Gastrocnemius medialis (tissue), 4 donors: ENCODE measurements at places on chromosomes 1 and 21. TPM values are rescaled to one million over a fixed set of nuclear protein-coding genes. Genes with fewer than 3 reads are reported as not detected.

DNA sequence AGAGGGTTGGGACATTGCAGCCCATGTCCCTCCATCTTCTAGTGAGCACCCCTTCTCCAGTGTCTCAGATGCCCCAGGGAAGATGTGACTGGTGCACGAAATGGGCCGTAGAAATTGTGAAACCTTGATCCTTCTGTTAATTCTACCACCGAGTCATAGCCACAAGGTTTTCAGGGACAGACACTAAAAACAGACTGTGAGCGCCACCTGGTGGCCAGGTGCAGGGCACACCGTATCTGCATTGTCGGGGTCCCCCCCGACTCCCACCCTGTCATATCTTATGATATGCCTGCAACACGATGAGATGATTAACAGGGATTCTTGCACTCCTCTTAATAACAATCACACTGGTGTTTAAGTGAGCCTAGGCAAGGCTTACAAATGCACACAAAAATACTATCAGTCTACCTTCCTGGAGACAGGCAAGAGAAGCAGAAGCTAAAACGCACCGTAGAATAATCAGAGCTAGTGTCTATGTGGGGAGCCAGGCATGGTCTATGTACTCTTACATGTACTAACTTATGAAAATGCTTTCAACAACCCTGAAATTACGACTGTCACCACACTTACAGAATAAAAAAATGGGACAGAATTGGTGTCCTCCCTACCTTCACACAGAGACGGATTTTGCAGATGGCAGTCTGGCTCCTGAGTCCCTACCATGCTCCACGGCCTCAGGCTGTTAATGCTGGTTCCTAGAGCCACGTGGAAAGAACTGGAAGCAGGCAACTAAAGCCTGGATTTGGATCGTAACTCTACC lies 57.9 kb downstream of the FHAD1 start:
- H3K27ac ChIP-seq, result no peak overlapping the region
- H3K4me3 ChIP-seq, result no peak overlapping the region
- H3K27me3 ChIP-seq, result no peaks in the 10 kb centered on the region
- DNase-seq, result no peak
- no peaks in the 10 kb centered on the region for H3K36me3 ChIP-seq

DNA sequence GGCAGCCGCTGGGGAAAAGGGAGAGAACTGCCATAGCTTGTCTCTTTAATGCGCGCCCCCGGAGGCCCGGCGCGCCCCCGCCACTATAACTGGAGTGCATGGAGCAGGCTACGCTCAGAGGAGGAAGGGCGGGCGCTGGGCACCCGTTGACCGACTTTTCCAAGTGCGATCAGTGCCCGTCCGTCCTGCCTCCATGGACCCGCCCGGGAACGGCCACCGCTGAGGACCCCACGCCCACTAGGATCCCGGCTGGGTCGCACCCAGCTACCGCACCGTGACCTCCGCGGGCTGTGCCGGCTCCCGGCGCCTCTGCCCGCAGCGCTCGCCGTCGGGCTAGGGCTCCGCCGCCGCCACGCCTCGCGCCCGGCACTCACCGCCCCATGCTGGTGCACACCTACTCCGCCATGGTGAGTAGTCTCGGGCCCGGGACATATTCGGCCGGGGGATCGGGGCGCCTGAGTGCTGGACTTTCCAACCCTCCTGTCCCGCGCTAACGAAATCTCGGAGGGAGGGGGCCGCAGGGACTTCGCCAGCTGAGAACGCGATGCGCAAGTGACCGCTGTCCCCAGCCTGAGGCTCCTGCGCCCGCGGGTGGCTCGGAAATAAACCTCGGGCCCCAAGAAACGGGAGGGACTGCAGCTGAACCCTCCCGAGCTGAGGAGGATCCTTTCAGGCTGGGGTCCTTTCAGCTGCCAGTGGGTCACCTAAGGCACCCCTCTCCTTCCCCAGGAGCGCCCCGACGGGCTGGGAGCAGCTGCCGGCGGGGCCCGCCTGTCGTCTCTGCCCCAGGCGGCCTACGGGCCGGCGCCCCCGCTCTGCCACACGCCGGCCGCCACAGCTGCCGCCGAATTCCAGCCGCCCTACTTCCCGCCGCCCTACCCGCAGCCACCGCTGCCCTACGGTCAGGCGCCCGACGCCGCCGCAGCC lies at the start of gene TFAP2E:
TSS of gene TFAP2E (plus strand) at position 117 of the 927 bp plus-strand sequence. CDS start at position 381, 264 bp downstream.
- peaks cover 74% of the 10 kb centered on the region for H3K27me3 ChIP-seq
- peaks cover 8% of the 10 kb centered on the region for H3K4me1 ChIP-seq
- H3K36me3 ChIP-seq, result no peaks in the 10 kb centered on the region
- DNase-seq, result peak; percentile 6
- peak within 1 kb of the TSS; percentile 34 for H3K4me3 ChIP-seq

Gene ARHGEF16
- 0.20 TPM for total RNA-seq

DNA sequence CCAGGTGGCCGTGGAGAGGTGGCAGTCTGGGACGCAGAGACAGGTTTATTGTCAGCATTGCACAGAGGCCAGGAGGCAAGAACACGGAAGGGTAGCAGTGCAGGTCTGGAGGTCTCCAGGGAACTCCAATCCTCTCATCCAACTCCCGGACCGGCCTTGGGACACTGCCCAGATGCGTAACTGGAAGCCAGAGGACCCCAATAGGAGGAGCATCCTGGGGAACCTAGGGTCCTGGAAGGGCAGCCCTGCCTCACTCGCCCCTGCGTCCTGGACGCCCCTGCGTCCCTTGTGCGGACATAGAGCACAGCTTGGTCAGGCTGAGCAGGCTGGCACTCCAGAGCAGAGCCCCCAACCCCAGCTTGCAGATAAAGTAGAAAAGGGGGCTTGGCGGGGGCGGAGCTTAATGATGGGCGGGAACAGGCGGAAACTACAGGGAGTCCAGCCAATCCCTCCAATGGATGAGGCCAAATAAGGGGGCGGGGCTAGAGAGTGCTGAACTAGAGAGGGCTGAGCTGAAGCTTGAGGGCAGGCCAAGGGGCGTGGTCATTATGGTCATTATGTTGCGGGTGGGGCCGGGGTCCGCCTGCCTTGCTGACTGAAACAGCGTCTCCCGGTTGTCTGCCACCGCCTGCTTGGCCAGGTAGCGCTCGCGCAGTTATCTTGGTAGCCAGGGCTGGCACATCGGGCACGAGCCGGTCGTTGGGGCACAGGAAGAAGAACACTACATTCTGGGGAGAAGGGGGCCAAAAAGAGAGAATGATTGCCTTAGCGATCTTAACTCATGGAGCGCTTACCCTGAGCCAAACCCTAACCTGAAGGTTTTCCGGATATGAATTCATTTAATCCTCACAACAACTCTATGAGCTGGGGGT lies 3.7 kb upstream of the ARHGEF19 start:
- peaks cover 16% of the 10 kb centered on the region for H3K4me1 ChIP-seq
- H3K36me3 ChIP-seq, result no peaks in the 10 kb centered on the region
- peak overlapping the region; percentile 61 for H3K4me3 ChIP-seq
- peaks cover 2% of the 10 kb centered on the region for H3K27me3 ChIP-seq
- H3K27ac ChIP-seq, result peak overlapping the region; percentile 60

Gene TRIM67
- total RNA-seq, result not detected

DNA sequence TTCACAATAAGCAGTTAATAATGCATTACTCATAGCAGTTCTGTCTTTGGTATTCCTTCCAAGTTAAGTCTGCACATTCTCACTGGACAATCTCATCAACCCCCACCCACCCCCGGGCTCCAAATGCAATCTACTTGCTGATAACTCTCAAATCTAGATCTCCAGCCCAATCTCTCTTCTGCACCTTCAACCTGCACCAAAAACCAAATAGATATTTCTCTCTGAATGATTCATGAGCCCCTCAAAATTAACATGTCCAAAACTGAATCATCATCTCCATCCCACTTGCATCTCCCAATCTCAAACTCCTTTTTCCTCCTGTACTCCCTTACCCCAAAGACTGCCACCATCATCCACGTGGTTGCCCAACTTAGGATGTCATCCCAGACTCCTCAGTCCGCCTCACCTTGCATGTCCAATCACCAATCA lies 2.7 kb downstream of the DOCK7 start:
- no peak overlapping the region for H3K4me3 ChIP-seq
- no peak for DNase-seq
- no peaks in the 10 kb centered on the region for H3K27me3 ChIP-seq
- peaks cover 15% of the 10 kb centered on the region for H3K4me1 ChIP-seq
- no peaks in the 10 kb centered on the region for H3K36me3 ChIP-seq

Gene RPS6KA1
- total RNA-seq, result 1.5 TPM

Gene FNDC5
- total RNA-seq, result 127 TPM

Gene GRIK3
- 0.22 TPM for total RNA-seq

Gene AQP10
- total RNA-seq, result not detected

GRCh38 chr1:230821346-230821745 lies 47.0 kb downstream of the C1orf198 start:
- no peak overlapping the region for H3K4me3 ChIP-seq
- no peak overlapping the region for H3K27ac ChIP-seq
- no peak for DNase-seq
- H3K4me1 ChIP-seq, result peaks cover 40% of the 10 kb centered on the region
- no peaks in the 10 kb centered on the region for H3K36me3 ChIP-seq

Gene PDE9A
- total RNA-seq, result 1.4 TPM

GRCh38 chr1:96416111-96416595 lies 305.4 kb upstream of the PTBP2 start:
- H3K4me1 ChIP-seq, result peaks cover 8% of the 10 kb centered on the region
- peak; percentile 46 for DNase-seq
- no peaks in the 10 kb centered on the region for H3K27me3 ChIP-seq

GRCh38 chr1:17514776-17515175 lies 24.7 kb upstream of the ARHGEF10L start:
- H3K4me3 ChIP-seq, result no peak overlapping the region
- H3K27ac ChIP-seq, result no peak overlapping the region
- H3K4me1 ChIP-seq, result peaks cover 6% of the 10 kb centered on the region
- no peaks in the 10 kb centered on the region for H3K36me3 ChIP-seq
- no peak for DNase-seq

GRCh38 chr1:183719289-183719688 lies 66.2 kb upstream of the APOBEC4 start:
- DNase-seq, result no peak
- H3K4me1 ChIP-seq, result no peaks in the 10 kb centered on the region
- H3K27me3 ChIP-seq, result no peaks in the 10 kb centered on the region
- H3K36me3 ChIP-seq, result no peaks in the 10 kb centered on the region
- no peak overlapping the region for H3K27ac ChIP-seq

Gene S100A6
- 153 TPM for total RNA-seq

GRCh38 chr21:35377505-35378090 lies 328.5 kb upstream of the RUNX1 start:
- no peaks in the 10 kb centered on the region for H3K36me3 ChIP-seq
- H3K4me3 ChIP-seq, result no peak overlapping the region
- no peaks in the 10 kb centered on the region for H3K4me1 ChIP-seq
- H3K27me3 ChIP-seq, result no peaks in the 10 kb centered on the region

GRCh38 chr1:32063261-32063681 lies 9.5 kb upstream of the TMEM39B start:
- H3K27me3 ChIP-seq, result no peaks in the 10 kb centered on the region
- peaks cover 14% of the 10 kb centered on the region for H3K4me1 ChIP-seq
- H3K27ac ChIP-seq, result peak overlapping the region; percentile 73
- DNase-seq, result no peak
- H3K36me3 ChIP-seq, result peaks cover 3% of the 10 kb centered on the region
- no peak overlapping the region for H3K4me3 ChIP-seq

GRCh38 chr1:44119525-44119924 lies 904 bp downstream of the KLF17 start:
- no peaks in the 10 kb centered on the region for H3K27me3 ChIP-seq
- no peak overlapping the region for H3K4me3 ChIP-seq
- no peak for DNase-seq
- H3K4me1 ChIP-seq, result no peaks in the 10 kb centered on the region
- H3K36me3 ChIP-seq, result no peaks in the 10 kb centered on the region
- no peak overlapping the region for H3K27ac ChIP-seq

Gene TIE1
- total RNA-seq, result 27.9 TPM

Gene OR2M3
- not detected for total RNA-seq

DNA sequence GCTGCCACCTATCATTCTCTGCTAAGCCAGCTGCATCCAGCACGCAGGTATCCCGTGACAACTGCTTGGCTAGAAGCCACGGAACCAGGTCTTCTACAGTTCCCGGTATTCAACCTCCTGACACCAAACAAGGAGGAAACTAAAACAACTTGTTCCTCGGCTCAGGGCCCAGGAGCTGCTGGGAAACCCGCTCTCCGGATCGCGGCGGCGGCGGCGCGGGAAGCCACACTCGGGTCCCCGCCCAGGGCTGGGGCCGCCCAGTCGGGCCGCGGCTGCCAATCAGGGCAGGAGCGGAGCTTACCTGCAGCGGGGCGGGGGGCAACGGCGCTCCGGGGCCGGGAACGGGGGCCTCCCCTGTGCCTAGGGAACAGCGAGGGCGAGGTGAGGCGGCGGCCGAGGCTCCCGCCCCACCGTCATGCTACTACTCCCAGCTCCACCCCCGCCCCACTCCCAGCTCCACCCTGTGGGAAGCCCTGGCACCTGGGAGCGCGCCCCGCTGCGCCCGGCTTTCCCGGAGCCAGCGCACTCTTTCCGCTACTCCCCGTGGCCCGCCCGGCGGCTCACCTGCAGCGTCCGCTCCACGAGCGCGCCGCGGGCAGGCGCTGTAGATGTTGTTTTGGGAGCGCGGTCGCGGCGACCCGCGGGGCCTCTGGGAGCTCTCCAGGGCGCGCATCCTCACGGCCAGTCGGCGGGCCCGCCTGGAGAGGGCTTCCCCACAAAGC lies 12.1 kb downstream of the IL24 start:
- peaks cover 20% of the 10 kb centered on the region for H3K4me1 ChIP-seq
- no peaks in the 10 kb centered on the region for H3K36me3 ChIP-seq
- H3K27ac ChIP-seq, result peak overlapping the region; percentile 85
- peak overlapping the region; percentile 55 for H3K4me3 ChIP-seq
- H3K27me3 ChIP-seq, result no peaks in the 10 kb centered on the region
- peak; percentile 72 for DNase-seq

- peak overlapping the region; percentile 98 for H3K4me3 ChIP-seq
- H3K4me1 ChIP-seq, result peaks cover 34% of the 10 kb centered on the region
- no peaks in the 10 kb centered on the region for H3K27me3 ChIP-seq
- H3K36me3 ChIP-seq, result no peaks in the 10 kb centered on the region
Measured at GRCh38 chr1:200739702-200740570, 1.2 kb downstream of the CAMSAP2 start.

Gene NUP210L
- 0.10 TPM for total RNA-seq

GRCh38 chr1:151534662-151535278 lies 5.3 kb upstream of the TUFT1 start:
- H3K27me3 ChIP-seq, result no peaks in the 10 kb centered on the region
- peak; percentile 55 for DNase-seq

Gene KCNJ9
- total RNA-seq, result not detected

DNA sequence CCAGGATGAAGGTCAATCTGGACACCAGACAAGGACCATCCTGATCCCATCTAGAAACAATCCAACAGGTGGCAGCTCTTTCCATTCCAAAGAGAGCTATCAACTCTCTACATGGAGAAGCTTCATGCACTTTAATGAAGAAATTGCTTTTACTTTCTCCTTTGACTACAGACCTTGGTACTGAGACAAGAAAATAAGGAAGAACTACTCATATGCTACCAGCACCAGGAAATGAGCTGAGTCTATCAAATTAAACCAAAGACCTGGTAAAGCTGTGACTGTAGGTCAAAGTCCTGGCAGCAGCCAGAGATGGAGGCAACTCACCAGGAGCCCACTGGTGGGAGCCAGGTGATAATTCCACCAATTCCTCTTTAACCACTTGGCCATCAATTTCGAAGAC lies 64.3 kb upstream of the LRRC8B start:
- H3K36me3 ChIP-seq, result no peaks in the 10 kb centered on the region
- H3K4me1 ChIP-seq, result no peaks in the 10 kb centered on the region
- H3K27me3 ChIP-seq, result no peaks in the 10 kb centered on the region
- no peak overlapping the region for H3K27ac ChIP-seq
- no peak overlapping the region for H3K4me3 ChIP-seq

GRCh38 chr1:74363220-74363619 lies 128.0 kb downstream of the TNNI3K start:
- no peak for DNase-seq
- H3K27ac ChIP-seq, result no peak overlapping the region
- no peaks in the 10 kb centered on the region for H3K27me3 ChIP-seq
- H3K4me1 ChIP-seq, result no peaks in the 10 kb centered on the region

- no peak overlapping the region for H3K4me3 ChIP-seq
- no peak for DNase-seq
- H3K27ac ChIP-seq, result no peak overlapping the region
- H3K27me3 ChIP-seq, result no peaks in the 10 kb centered on the region
- H3K36me3 ChIP-seq, result no peaks in the 10 kb centered on the region
Measured at GRCh38 chr1:56135069-56135863, 444.1 kb downstream of the PLPP3 start.

Gene UQCRHL
- 1.2 TPM for total RNA-seq
